ENCODE measurements at places on chromosomes 13 and 19.

GRCh38 chr19:8445488-8446001 lies 770 bp downstream of the HNRNPM start:
- DNase-seq = no peak

- DNase-seq = no peak
Measured at GRCh38 chr19:33888665-33889064, 92.0 kb downstream of the KCTD15 start.

DNA sequence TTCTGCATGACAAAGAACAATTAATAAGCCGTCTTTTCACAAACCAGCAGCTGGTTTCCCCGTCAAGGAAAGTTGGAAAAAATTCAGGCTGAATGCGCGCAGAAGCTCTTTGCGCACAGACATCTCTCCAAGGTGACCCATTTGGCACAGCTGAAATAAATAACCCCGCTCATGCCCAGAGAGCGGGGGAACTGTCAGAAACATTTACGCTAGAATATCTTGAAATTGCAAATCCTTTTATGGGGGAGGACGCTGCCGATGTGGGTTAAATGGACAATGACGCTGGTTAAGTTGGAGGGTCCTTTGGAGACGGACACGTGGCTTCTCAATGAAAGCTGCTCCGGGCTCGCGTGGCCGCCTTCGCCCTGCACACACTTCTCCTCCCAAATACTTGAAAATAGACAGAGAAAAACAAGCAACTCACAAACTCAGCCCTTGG lies 30.6 kb downstream of the GSX1 start:
- DNase-seq = no peak

GRCh38 chr13:90201202-90201601 lies 1146.3 kb upstream of the MIR17HG start:
- DNase-seq = no peak
